ENCODE measurements at places on chromosomes 13 and 19.

- DNase-seq, result no peak
Observed at GRCh38 chr13:52394586-52394985, 11.4 kb downstream of the THSD1 start.

- no peak for DNase-seq
Observed at GRCh38 chr13:56773148-56773547, 367.6 kb upstream of the PRR20A start.

- DNase-seq, result no peak
Observed at GRCh38 chr19:23561341-23561740, 125.7 kb downstream of the ZNF675 start.

GRCh38 chr13:50107205-50107604 lies 92.0 kb downstream of the KCNRG start:
- DNase-seq, result no peak

- no peak for DNase-seq
Observed at GRCh38 chr19:15815306-15815705, at the start of gene OR10H1. OR10H1 (minus strand) TSS chr19:15815664; CDS start chr19:15808037, 7,627 bp downstream.

DNA sequence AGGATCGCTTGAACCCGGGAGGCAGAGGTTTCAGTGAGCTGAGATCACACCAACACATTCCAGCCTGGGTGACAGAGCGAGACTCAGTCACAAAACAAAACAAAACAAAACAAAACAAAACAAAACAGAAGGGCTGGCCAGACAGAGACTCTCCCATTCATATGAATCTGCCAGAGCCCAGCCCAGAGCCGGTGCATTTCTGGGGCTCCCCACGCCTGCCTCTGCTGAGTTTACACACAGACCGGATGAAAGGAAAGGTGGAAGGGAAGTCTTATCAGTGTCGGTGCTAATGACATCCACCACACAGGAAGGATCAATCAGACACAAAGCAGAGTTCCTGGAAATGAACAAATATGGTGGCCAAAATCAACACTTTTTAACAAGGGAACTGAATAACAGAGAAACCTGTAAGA lies 6.8 kb downstream of the TRAPPC6A start:
- no peak for DNase-seq

- DNase-seq, result no peak
Observed at GRCh38 chr13:51067706-51068105, 43.4 kb downstream of the C13orf42 start.

DNA sequence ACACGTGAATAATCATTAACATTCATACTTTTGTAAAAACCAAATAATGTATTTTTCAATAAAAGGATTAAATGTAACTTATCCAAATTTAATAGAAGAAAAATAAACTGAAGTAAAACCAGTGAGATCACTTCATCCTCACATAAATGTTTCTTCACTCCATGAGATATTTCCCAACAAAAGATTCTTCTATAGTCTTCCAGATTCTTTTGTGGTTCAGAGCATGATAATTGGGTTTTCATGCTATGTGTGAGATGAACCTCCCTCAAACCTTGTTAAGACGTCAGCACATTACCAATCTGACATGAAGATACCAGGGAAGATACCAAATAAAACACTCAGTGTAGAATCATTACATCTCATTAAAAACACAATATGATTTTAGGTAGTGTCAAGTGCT lies 62.9 kb upstream of the OXGR1 start:
- no peak for DNase-seq

DNA sequence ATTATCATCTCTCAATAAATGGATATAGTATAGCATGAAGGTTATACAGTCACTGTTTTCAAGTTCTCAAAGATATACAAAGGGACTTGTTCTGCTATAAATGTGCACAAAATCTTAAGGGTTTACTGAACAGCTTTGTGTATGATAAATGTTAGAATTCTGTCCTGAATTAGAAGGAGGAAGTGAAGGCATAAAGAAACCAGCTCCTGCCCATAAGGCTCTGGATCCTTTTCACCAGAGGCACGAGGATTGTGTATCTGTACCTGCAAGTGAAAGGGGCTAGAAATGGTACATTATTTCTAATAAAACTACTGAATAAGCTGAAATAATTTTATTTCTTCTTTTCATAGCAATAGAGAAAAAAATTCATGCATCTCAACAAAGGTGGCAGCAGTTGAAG lies 32.4 kb downstream of the PHF11 start:
- no peak for DNase-seq
